ENCODE measurements at places on chromosomes 12 and 14.

- no peak for DNase-seq
Observed at GRCh38 chr12:53744751-53745150, 7.0 kb downstream of the CISTR start.

DNA sequence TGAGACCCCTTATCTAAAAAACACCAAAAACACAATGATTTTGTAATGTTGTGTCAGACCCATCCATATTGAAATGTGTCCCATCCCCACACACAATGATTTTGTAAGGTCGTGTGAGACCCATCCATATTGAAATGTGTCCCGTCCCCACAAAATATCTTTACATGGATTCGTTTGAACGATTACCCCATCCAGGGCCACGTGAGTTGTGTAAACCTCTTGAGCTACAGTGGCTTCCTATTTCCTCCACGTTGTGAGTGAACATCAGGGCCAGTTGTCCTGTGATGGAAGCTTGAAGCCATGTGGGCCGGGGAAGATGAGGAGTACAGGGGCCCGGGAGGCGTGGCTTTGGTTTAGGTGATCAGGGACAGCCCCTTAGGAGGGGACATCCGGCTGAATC lies 27.0 kb upstream of the ULK1 start:
- DNase-seq = no peak

GRCh38 chr14:52901357-52901980 lies 49.4 kb downstream of the FERMT2 start:
- no peak for DNase-seq

- no peak for DNase-seq
Observed at GRCh38 chr12:65387396-65387795, 108.9 kb downstream of the MSRB3 start.

- DNase-seq = no peak
Observed at GRCh38 chr12:27163048-27163715, 80.8 kb upstream of the C12orf71 start.

DNA sequence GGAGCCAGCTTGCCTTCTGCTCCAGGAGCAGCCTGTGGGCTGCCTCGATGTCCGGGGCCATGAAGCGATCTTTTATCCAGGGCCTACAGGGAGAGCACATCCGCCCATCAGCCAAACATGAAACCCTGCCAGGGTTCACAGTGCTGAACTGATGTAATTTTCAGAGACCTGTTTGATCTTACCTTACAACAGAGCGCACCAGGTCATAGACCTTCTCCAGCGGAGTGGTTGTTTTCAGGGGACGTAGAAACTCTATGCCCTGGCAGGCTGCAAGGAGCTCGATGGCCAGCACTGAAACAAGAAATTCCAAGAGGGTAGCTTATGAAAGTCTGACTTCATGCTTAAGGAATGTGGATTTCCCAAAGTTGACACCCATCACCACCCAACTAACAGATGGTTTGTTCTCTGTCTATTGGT lies 19.7 kb downstream of the HAL start:
- DNase-seq = no peak

DNA sequence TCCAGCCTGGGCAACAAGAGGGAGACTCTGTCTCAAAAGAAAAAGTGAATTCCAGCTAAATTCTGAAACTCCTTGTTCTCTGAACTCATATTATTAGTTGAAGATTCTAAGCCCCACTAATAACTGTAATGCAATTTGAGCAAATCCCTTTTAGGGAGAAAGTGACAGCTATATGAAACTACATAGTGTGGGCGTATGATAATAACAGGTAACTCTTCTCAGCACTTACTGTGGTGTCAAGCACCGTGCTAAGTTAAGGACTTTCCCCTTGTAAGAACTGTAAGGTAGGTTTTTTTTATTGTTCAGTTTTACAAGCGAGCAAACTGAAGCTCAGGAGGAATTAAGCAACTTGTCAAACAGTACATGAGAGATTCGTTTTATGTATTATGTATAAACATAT lies 5.4 kb downstream of the ANKRD13A start:
- no peak for DNase-seq
